ENCODE measurements at places on chromosomes 12 and 14.

- DNase-seq, result no peak
These were observed 165.1 kb upstream of the ATP2B1 start for GRCh38 chr12:89873745-89874144.

DNA sequence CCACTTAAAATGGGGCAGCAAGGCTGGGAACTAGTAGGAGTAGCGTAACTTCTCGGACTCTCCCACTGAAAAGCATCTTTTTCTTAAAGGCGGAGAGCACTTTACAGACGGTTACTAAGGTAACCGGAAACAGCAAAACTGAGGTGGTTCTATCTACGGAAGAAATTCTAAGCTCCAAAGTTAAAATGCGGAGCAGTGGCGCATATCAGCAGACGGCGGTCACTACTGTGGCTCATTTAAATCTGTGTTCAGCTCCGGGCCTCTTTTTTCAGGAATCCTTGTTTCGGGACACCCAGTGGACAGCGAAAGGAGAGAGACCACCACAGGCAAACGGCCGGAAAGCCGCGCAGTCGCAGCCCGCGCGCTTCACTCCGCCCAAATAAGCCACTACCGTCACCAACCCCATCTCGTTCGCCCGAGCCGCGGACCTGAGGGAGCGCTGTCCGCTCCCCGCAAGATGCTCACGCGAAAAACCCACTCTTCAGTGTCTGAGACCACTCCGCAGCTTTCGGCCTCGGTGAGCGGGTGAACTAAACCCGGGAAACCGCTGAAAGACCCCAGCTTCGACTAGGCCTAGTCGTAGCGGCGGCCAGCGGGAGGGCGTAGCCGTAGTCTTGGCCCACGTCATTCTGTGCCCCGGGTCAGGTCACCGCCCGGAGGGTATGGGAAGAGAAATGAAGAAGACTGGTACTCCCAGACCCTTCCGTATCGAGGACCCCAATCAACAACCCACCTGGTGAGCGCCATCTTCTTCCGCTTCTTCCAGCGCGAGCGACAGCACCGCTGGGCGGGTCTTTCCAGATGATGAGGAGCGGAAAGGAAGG, at the start of gene SNW1:
Gene SNW1 (minus strand): TSS at position 776 of the 824 bp plus-strand sequence. CDS start 29 bp downstream, at position 747.
- DNase-seq, result peak; percentile 82

DNA sequence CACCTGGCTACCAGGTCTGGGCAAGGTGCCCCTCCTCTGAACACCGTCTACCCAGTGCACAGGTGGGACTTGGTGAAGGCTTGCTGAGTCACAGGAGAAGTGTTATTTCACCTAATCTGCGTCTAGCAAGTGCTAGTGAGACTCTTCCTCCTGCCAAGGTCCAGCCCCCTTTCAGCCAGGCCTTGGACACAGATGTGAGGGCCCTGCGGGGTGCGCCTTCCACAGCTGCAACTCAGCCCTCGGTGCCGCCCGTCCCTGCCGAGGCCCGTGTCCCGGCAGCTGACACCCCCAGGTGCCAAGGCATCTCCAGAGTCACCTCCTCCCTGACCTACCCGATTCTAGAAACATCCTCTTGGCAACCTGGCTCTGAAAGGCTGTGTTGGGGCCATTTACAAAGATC, 55.1 kb downstream of the PRIMA1 start:
- DNase-seq, result no peak

- no peak for DNase-seq
These were observed 15.0 kb downstream of the PMCH start for GRCh38 chr12:102182635-102183034.

DNA sequence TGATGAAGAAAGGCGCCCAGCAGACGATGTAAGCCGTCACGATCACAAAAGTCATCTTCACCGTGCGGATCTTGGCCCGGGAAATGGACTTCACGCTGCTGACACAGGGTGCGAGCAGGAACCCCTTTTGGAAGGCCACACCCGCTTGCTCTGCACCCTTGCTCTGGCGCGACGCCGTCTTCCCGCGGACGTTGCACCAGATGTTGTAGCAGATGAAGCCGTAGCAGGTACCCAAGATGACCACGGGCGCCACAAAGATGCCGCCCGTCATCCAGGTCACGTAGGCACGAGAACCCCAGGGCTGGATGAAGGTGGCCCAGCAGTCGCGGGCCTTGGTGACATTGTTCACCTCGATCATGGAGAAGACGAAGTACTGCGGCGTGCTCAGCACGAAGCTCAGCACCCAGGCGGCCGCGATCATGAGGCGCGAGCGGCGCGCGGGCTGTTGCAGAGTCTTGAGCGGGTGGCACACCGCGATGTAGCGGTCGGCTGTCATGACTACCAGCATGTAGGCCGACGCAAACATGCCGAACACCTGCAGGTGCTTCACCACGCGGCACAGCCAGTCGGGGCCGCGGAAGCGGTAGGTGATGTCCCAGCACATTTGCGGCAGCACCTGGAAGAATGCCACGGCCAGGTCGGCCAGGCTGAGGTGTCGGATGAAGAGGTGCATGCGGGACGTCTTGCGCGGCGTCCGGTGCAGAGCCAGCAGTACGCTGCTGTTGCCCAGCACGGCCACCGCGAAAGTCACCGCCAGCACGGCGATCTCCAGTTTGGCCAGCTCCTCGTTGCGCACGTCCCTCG, 890 bp downstream of the AVPR1A start:
- DNase-seq, result no peak

GRCh38 chr12:40104461-40105264, 1.2 kb downstream of the SLC2A13 start:
- DNase-seq, result no peak

GRCh38 chr14:32512813-32513212, 183.7 kb downstream of the AKAP6 start:
- no peak for DNase-seq

- DNase-seq, result no peak
These were observed 284.5 kb downstream of the DPF3 start for GRCh38 chr14:72609205-72609916.

DNA sequence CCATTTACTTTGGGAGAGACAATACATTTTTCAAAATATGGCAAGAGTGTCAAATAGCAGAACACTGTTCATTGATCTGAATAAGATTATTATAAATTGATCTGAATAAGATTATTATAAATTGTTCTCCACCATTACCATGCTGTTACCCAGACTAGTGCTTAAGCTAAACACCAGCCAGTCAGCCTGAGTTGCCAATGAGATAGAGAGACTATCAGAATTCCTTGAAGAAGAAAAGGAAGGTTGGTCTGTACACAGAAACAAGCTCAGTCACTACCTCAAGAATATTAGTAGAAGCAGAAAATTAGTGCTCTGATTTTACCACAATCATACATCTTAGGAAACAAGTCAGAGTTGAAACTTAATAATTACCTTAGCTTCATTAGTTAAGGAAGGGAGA, 469.8 kb downstream of the FOXG1 start:
- no peak for DNase-seq

DNA sequence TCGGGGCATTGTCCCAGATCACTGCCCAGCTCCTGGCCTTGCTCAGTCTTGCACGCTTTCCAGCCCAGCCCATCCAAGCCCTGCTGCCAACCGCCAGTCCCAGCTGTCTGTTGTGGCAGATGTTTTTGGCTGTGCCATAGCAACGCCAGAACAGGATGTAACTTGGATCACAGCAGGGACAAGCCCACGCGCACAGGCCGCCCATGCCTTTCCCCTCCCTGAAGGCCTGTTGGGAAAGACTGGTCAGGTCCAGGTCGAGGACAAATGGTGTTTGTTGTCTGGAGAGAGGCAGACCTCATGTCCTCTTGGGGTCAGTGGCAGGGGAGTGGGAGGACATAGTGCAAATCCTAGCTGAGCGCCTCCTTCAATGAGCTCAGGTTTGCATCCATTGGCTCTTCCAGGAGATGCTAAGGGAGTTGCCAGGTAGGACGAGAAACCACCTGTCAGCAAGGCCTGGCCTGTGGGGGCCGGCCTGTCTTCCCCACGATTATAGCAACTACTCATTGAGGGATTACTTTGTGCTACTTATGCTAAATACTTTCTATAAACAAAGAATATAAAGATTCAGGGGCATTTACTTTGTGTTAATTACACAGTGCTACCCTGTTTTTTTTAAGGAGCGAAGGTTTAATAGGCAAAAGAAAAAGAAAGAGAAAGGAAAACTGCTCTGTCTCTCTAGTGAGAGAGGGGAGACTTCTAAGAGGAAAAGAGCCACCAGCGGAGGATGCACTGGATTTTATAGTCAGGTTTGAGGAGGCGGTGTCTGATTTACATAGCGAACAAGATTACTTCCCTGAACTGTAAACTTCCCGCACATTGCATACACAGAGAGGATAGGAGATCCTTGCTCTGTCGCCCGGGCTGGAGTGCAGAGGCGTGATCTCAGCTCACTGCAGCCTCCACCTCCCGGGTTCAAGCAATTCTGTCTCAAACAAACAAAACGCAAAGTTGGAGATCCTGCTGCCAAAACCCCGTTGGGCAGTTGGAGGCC, 42.8 kb upstream of the CORO1C start:
- no peak for DNase-seq

DNA sequence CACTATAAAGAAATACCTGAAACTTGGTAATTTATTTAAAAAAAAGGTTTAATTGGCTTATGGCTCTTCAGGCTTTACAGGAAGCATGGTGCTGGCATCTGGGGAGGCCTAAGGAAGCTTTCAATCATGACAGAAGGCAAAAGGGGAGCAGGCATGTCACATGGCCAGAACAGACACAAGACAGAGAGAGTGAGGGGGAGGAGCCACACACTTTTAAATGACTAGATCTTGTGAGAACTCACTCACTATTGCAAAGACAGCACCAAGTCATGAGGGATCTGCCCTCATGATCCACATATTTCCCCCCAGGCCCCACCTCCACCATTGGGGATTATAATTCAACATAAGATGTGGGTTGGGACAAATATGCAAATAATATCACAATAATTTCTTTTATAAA, 355.6 kb downstream of the DAD1 start:
- no peak for DNase-seq
